Epithelial cell of esophagus (primary cell): ENCODE measurements at places on chromosomes 16 and 17.

DNA sequence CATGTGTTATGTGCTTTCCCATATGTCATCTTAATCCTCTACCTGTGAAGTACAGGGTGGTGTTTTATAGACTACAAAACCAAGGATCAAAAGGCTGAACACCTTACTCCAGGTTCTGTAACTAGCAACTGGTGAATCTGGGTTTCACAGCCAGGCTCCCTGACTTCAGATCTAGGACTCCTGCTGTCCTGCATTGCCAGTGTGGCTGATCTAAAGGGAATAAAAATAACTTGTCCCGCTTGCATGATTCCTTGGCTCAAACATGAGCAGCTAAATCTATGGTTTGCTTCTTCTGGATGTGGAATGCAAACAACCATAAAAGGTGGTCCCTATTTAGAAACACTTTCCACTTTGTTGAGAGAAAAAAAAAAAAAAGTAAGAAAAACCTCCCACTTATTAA is 3.7 kb upstream of the VWA3A start:
- DNase-seq: no peak

GRCh38 chr17:20111538-20111937 is 102.4 kb downstream of the SPECC1 start:
- DNase-seq: no peak

- DNase-seq: no peak
Measured at GRCh38 chr17:61416211-61416539, 16.5 kb downstream of the TBX2 start.

DNA sequence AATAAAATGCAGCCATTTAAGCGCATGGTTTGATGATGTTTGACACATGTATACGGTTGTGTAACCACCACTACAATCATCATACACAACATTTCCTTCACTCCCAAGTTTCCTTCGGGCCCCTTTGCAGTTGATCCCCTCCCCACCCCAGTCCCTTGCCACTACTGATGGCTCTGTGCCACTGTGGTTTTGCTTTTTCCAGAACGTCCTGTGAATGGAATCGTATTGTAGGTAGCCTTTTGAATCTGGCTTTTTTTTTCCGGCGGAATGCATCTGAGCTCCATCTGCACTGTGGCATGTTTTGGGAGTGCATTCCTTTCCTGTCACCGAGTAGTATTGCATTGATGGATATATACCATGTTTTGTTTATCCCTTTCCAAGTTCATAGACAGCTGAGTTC is 15.1 kb upstream of the MAP2K3 start:
- DNase-seq: no peak

DNA sequence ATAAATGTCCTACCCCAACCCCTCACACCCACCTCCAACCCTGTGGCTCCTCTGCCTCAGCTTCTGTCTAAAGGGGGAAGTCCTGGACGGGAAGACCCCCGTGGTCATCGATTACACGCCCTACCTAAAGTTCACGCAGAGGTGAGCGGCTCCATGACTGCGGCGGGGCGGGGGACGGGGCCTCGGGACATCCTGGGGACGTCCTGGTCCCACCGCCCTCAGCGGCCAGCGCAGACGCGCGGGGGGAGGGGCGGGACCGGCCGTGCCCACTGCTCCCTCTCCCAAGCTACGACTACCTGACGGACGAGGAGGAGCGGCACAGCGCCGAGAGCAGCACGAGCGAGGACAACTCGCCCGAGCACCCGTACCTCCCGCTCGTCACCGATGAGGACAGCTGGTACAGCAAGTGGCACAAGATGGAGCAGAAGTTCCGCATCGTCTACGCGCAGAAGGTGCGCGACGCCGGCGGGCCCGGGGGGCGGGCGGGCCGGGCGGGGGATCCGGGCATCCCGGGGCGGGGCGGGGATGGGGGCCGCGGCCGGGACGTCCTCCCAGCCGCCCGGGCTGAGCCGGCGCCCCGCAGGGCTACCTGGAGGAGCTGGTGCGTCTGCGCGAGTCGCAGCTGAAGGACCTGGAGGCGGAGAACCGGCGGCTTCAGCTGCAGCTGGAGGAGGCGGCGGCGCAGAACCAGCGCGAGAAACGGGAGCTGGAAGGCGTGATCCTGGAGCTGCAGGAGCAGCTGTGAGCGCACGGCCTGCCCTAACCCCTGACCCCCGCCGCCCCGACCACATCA is 6.7 kb downstream of the RUNDC3A start:
- DNase-seq: peak; percentile 72

- DNase-seq: no peak
Measured at GRCh38 chr17:3688852-3689261, 7.1 kb downstream of the P2RX5 start.

DNA sequence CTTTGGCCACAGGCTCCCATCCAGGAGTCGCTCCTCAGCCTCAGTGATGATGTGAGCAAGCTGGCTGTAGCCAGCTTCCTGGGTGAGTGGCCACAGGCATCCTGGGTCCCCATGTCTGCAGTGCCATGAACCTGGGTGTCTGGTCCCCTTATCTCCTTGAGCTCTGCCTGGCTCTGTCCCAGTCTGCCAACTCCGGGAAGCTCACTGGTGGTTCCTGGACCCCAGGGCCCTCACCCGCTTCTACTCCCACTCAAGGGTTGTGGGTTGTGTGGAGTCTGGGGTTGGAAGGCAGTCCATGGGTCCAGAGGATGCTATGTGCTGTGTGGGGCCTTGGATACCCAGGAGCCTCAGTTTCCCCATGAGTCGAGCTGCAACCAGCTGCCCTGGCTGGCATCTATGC is 11.7 kb upstream of the SMIM5 start:
- no peak for DNase-seq

GRCh38 chr17:8227238-8227581 is 16.8 kb upstream of the AURKB start:
- no peak for DNase-seq

DNA sequence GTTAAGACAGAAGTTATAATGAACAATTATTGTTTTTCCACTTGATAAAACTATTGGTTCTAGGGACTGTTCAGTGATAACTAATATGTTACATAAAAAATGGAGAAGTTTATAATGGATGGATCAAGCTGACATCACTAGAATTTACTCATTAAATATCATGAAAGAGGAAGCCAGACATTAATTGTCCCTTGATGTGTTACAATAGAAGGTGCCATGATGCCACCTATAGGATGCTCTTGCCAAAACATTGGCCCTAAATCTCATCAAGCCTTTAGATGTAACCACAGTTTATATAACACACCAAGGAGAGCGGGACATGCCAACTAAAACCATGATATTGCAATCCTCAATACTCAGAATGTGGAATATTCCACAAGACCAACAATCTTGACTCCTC is 147.9 kb upstream of the MON1B start:
- peak; percentile 41 for DNase-seq

- DNase-seq: no peak
Measured at GRCh38 chr17:81741594-81742452, 29.7 kb downstream of the SLC25A10 start.

DNA sequence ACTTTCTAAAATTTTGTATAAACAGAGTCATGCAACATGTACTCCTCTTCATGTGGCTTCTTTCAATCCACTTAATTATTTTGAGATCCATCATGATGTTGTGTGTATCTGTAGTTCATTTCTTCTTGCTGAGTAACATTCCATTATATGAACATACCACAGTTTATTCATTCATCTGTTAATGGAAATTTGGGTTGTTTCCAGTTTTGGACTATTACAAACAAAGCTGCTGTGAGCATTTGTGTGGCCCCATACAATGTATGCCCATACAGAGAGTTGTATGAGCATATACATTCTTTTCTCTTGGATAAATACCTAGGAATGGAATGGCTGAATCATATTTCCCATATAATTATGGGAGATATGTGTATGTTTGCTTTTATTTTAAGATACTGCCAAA is 85.6 kb downstream of the CLEC16A start:
- peak; percentile 62 for DNase-seq

DNA sequence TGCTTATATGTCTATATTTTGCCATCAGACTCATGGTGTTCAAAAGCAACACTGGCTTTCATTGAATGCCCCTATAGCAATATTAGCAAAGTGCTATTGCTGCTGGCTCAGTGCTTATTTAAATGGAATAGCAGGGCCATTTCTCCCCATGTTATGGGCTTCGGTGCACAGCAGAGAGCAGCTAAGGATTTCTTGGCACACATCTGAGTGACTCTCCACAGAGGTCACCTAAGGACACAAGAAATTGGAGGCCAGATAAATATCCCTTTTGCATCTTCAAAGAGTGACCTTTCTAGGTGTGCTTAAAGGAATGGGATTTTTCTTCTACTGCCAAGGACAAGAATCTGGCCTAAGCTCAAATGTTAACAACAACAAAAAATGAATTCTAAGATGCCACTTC is 751.8 kb downstream of the CDH11 start:
- no peak for DNase-seq

DNA sequence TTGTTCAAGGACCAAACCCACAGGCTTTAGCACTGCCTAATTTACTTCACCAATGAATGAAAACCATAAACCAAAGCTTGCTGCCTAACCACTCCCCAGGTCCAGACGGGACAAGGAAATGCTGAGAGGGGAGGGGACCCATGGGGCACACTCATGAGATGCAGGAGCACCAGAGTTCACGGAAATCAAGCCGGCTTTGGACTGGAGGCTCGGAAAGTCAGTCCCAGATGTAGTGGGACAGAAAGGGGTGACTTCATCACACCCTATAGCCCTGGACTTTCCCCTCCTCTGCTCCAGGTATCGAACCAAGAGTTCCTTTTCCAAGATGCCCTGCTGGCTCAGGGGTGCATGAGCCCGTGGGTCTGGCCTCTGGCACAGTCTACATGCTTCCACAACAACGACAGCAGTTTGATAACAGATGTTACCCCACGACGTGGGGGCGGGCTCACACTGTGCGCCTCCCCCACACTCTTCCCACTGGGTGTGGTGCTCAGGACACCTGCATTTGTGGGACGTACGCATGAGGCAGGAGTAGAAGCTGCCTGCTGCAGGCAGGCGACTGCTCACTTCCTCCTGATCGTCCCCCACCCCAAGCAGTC is 63.2 kb downstream of the AMFR start:
- no peak for DNase-seq

- DNase-seq: peak; percentile 88
Measured at GRCh38 chr16:57374067-57374534, 1.8 kb downstream of the CX3CL1 start.

DNA sequence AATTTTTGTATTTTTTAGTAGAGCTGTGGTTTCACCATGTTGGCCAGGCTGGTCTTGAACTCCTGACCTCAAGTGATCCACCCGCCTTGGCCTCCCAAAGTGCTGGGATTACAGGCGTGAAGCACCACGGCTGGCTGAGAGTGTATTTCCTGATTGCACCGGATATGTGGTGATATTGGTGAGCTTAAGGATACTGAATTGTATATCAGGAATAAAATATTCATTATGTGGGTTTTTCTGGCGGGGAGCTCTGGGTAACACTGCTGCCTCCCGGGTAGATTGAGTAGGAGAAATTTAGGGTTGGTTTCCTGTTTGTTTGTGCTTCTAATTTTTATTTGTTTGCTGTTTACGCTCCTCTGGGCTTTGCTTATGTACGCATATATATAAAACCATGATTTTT is 7.7 kb upstream of the TMEM98 start:
- no peak for DNase-seq

GRCh38 chr16:88841521-88842307 is 15.0 kb downstream of the GALNS start:
- no peak for DNase-seq

DNA sequence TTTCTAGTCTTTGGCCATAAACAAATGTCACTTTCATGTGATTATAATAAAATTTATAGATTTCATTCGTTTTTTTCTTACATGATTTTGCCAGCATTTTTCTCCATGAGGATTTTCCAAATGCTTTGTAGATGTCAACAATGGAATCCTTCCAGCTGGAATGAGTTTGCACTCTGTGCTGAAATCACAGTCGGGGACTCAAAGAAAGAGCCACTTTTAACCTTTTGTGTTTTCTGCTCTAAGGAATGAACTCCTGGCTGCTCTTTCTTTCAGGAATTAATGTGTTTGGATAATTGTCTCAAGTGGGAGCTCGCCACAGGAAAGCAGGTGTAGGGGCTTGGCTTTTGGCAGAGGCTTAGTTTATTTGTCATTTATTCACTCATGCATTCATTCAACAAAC is 372.3 kb upstream of the SALL1 start:
- DNase-seq: no peak

GRCh38 chr17:58329810-58330537 is 1.4 kb upstream of the TSPOAP1 start:
- DNase-seq: no peak

DNA sequence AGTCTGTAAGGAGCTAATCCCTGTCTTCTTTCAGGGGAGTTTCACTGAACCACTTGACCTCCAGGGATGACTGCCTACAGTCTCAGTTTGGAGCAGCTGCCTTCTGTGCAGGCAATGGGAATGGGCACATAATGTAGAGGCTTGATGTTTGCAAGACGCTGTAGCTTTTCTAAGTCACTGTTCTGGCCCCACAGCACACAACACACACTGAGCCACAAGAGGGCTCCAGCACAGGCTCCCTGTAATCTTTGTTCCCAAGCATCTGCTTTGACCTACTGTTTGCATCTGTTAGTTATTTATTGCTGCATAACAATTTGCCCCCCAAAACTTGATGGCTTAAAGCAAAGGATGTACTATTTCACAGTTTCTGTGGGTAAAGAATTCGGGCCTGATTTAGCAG is 419.0 kb upstream of the ASIC2 start:
- DNase-seq: no peak

DNA sequence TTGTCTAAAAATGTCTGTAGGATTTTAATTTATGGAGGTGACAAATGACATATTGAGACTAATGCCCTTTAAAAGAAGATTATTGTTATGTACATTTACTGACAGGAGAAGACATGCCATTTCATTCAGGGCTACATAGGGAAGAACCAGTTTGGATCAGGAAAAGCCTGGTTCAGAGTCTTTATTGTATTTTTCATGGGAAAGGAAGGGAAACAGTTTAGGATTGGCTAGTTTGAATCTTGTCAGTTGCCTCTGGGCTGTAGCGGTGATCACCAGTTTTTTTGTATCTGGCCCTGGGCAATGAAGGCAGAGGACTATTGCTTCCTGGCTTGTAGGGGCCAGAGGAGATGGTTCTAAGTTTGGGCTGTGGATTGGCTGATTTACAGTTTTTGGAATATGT is 31.8 kb downstream of the NSRP1 start:
- peak; percentile 23 for DNase-seq

- DNase-seq: no peak
Measured at GRCh38 chr17:50192144-50192617, 9.2 kb downstream of the COL1A1 start.

- DNase-seq: peak; percentile 48
Measured at GRCh38 chr16:88455610-88456355, 2.7 kb downstream of the ZFPM1 start.

DNA sequence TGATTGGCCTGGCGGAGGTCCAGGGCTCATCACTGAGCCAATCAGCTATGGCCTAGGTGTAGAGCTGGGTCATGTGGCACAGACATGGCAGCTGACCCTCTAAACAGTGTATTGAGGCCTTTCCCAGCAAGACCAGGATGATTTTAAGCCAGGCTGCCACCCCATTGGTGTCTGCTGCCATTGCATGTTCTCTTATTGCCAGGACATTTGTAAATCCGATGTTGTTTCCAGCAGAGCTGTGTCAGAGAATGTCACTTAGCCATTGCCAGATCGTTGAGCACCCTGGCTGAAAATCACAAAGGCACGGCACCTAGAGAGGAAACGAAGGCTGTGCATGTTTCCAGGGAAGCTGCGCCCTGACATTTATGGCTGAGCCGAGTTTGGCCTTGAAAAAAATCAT is 33.4 kb downstream of the RBFOX1 start:
- no peak for DNase-seq
